ENCODE measurements at places on chromosomes 12 and 14.

DNA sequence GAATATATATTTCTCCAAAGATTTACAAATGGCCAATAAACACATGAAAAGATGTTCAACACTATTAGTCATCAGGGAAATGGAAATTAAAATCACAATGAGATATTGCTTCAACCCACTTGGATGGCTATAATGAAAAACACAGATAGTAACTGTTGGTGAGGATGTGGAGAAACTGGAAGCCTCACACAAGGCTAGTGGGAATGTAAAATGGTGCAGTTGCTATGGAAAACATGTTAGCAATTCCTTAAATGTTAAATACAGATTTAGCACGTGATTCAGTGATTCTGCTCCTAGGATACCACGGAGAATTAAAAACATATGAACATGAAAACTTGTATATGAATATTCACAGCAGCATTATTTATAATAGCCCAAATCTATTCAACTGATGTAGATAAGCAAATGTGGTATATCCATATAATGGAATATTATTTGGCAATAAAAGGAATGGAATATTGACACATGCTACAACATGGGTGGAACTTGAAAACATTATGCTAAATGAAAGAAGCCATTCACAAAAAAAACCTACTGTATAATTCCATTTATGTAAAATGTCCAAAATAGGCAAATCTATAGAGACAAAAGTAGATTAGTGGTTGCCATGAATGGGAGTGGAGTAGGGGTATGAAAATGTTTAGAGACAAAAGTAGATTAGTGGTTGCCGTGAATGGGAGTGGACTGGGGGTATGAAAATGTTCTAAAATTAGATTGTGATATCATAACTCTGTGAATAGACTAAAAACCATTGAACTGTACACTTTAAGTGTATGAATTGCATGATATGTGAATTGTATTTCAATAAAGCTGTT lies 227.1 kb upstream of the DDHD1 start:
- DNase-seq, result no peak

DNA sequence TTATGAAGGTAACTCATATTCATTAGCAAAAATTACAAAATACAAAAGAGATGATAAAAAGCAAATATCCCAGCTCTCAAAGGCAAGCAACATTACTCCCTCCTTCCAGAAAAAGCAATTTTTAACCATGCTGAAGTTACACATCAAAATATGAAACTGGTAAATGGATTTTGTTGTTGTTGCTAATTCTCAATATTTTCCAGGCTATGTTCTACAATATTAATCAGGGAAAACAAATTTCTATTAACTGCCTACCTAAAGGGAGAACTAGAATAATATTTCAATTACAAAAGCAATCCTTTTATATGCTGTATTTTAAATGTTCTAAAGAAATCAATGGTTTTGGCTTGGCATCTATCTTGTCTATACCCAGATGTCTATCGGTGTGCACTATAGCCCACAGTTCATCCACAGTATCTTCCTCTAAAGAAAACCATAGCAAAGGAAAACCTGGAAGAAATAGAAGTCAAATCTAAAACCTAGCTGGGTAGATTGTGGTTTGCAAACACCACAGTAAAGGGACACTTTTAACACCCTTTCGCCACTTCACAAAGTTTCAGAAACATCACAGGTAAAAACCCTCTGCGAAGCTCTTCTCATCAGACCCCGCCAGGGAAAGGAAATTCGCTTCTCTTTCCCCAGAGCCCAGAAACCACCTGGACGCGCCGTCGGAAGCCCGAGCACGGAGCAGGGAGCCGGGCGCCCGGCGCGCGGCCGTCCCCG lies 32.0 kb downstream of the TC2N start:
- DNase-seq, result no peak

- DNase-seq, result no peak
Measured at GRCh38 chr14:93969082-93969828, 7.1 kb downstream of the ASB2 start.

DNA sequence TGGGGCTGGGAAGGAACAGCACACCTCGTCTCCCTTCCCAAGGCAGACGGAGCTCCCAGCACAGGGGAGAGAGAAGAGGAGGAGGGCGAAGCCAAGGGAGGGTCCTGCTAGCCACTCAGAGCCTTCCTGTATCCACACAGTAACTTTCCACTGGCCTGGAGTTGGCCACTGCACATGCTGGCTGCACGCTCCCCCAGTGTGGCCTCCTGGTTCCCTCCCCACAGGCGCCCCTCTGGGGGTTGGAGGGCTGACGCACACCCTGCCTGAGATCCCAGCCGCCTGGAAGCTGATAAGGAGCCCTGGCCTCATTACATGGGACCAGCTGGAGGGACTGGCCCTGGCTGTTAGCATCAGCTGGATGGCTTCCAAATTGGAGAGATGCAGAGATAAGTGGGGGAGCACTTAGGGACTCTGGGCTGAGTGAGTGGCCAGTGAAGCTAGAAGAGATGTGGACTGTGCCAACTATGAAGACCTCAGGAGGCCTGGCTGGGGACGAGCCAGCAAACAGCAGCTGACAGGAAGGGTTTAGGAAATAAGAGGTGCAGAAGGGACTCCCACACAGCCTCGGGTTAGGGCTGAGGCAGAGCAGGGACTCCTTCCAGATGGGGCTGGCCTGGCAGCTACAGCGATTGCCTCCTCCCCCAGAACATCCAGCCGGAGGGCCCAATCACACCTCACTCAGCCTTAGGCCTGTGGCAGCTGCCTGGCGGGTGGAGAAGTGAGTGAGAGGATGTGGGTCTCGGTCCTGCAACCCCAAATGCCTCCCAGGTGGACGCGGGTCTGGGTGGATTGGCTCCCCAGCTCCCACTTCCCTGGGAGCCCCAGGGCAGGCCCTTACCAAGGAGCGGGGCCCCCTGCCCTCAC lies 26.3 kb upstream of the BCDIN3D start:
- no peak for DNase-seq

DNA sequence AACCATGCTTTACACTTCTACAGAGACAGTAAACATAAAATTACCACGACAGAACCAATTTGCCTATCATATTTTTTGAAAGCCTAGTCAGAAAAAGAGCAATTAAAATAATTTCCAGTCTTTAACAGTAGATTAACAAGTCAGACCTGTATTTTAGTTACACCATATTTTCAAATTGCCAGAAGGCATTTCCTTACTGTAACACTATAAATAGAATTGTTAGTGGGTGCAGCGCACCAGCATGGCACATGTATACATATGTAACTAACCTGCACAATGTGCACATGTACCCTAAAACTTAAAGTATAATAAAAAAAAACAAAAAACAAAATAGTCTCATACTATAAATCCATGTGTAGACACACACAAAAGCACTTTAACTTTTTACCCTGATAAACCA lies 16.0 kb downstream of the SOS2 start:
- DNase-seq, result no peak

DNA sequence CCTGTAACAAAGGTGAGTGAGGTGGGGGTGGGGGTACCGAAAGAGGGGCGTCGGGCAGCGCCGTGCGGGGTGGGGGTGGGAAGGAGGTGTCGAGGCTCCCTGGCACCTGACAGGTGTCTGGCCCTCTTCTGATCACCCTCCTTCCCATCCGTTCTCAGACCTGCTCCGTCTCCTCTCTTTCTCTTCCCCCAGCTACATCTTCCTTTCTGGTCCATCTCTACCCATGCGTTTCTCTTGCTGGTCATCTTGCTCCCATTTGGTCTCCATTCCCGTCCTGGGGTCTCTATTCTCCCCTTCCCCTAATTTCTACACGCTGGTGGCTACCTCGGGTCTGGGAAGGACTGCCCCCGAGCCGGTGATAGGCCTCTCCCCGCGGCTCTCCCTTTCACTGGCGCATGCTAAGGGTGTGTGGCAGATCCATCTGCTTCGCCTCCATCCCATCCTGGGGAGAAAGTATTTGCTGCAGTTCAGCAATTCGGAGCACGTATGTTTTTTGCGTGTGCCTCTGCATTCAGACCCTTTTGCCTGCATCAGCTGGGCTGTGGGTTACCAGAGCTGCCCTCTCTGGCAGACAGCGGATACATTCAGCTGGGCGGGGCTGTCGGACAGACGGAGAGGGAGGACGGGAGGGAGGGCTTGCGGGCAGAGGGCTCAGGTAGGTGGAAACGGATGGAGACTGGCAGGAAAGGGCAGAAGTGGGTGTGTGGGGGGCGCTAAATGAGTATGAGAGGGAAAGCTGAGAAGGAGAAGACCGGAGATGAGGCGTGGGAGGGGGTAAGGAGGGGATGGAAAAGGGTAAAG lies 730 bp downstream of the CLSTN3 start:
- DNase-seq, result no peak

DNA sequence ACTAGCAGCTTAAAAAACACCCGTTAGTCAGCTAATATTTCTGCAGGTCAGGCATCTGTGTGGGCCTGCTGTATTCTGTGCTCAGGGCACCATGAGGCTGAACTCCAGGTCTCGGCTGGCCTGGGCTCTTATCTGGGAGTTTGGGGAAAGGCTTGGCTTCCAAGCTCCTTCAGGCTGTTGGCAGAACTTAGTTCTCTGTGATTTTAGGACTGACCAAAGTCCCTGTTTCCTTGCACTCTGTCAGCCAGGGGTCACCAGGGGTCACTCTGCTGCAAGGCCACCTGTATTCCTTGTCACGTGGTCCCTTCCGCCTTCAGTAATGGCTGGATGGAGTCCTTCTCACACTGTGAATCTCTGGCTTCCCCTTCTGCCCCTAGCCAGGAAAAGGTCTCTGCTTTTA lies 586.4 kb downstream of the AACS start:
- no peak for DNase-seq

DNA sequence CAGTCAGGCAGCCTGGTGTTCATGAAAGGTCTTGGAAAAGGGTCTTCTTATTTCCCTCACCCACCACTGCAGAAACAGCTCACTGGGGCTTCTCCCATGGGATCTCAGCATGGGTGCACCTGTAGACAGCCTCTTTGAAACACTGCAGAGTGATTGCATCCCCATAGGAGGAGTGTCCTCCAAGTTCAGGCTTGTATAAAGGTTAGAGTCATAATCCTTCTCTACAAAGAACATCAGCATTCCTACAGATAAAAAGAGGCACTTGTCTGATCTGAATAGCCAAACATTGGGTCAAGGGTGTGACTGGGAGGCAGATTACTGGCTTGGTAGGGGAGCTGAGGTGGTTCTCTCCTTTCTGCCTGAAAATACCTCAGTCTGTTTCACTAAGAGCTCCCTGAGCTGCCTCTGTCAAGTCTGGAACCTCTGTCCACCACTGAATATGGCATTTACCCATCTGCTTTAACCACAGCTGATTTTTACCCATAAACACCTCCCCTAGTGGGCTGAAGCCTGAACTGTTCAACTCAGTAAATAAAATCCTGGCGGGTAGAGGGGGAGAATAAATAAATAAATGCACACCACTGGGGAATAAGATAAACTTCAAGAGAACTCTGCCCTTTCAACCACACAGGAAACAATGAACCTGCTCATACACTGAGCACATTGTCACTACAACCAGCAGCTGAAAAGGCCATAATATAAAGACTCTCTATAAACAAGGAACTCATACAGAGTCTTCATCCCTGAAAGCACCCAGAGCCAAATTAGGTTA lies 120.7 kb upstream of the SCAF11 start:
- DNase-seq, result no peak

- no peak for DNase-seq
Measured at GRCh38 chr12:70948976-70949336, 28.4 kb upstream of the PTPRR start.

- no peak for DNase-seq
Measured at GRCh38 chr14:95121911-95122620, 35.3 kb downstream of the DICER1 start.

GRCh38 chr12:120488057-120488640 lies 7.8 kb upstream of the DYNLL1 start:
- no peak for DNase-seq

GRCh38 chr12:96434107-96434506 lies 33.9 kb upstream of the CDK17 start:
- DNase-seq, result no peak

DNA sequence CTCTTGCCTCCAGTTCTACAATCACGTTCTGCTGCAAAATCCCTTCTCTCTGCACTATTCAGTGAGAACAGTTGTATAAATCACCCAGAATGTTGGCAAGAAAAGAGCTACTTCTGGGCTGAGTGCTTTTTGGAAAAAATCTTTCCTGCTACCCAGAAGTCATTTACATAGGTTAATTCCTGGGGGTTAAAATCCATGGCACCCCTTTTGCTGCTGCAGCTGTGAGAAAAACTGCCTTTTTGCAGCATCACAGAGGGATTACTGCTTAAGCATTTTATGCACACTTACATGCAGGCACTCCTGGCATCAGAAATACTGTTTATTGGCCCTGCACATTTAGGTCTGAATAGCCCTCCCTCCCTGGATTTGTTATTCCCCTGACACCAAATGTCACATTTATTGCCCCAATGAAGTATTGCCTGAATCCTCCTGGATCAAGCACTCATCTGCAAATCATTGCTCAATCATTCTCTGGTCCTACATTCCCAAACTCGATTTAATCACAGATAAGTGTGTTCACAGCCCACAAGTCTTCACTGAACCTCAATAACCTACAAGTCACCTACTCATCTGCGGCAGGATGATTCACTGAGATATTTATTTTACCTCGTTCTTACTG lies 43.1 kb upstream of the CCDC196 start:
- DNase-seq, result no peak

DNA sequence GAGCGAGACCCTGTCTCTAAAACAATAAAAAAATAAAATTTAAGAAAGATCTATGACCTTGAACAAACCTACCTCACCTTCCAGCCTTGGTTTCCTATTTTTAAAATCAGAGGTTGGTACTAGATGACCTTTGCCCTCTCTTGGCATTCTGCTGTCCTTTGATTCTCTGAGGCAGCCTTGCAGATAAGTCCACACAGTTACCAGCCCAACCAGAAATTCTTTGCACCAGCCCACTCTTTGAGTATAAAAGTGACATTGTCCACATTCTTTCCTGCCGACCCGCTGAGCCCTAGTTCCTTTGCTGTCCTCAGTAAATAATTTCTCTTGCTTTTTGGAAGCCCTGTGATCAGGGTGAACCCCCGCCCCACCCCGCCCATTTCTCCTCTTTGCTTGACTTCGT lies 150.4 kb downstream of the PHETA1 start:
- no peak for DNase-seq

DNA sequence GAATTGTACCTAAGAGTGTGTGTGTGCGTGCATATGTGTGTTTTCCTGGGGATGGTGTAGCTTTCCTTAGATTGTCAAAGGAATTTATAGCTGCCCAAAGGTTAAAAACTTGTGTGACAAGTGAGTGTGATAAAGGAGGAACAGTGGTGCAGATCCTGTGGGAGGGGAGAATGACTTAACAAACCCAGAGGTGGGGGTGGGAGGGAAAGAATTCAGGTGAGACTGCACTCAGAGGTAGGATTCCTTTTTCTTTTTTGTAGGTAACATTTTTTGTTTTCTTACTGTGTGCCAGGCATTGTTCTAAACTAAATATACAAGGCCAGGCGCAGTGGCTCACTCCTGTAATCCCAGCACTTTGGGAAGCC lies 45.3 kb upstream of the SINHCAF start:
- DNase-seq, result no peak

DNA sequence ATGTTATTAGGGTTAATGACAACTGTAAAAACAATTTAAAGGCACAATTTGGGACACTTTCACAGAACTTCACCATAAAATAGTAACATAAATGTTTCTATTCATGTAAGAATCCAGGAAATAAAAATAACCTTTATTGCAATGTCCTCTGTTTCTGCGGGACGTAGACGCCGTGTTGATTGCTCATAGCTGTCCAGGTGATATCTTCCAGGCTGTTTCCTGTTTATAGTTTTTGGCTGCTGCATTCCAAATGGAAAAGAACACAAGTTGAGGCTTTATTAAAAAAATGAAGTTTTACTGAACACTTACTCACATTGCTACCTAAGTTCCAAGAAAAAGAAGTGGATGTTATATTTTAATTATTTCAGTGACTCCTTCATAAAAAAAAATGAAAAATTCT lies 58.6 kb downstream of the ABCC9 start:
- DNase-seq, result no peak

- DNase-seq, result no peak
Measured at GRCh38 chr14:25150934-25151790, 101.2 kb upstream of the STXBP6 start.

All from stimulated activated CD4-positive, alpha-beta T cell treated with anti-CD3 and anti-CD28 coated beads, Interleukin-1b, Interleukin-23, amount 100 ng/mL, for 1 hour (primary cell).